ENCODE measurements at places on chromosomes 11 and 22.

- peak; percentile 32 for DNase-seq
These were observed 66.2 kb downstream of the SC5D start for GRCh38 chr11:121358760-121359159.

DNA sequence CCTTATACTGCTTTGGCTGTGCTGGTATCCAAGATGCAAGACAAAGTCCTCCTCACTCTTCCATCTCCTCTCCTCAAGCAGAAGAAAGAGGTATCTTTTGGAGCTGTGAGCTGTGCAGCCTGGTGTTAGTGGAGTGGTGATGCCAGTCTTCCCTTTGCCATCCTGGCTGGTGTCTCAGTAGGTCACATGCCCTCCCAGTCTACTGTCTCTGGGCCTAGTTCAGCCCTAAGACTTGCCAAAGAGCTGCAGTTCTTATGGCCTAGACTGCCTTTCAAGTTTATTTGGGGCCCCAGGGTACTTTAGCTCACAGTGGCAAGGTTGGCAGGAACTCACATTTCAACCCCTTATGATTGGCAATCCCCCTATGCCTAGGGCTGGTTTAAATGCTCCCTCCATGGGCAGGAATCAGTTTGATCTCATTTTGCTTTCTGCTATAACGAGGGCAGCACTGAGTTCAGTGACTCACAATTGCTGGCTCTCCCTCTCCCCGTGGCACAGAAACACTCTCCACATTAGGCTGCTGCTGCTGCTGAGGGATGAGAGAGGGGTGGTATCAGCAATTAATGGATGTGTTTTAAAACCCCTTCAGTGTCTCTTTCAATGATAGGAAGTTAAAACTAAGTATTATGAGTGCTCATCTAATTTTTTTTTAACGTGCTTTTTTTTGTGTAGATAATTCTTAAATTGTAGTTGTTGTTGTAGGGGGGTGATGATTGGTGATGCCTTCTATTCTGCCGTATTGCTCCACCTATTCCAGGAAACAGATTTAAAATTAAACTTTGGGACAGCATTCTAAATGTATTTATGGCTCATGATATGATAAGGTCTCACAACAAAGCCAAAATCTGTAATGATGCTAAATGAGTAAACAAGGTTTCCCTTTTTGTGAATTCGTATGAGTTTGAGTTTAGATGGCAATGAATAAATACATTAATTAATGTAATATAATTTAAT lies 1295.0 kb downstream of the JRKL start:
- DNase-seq: no peak

DNA sequence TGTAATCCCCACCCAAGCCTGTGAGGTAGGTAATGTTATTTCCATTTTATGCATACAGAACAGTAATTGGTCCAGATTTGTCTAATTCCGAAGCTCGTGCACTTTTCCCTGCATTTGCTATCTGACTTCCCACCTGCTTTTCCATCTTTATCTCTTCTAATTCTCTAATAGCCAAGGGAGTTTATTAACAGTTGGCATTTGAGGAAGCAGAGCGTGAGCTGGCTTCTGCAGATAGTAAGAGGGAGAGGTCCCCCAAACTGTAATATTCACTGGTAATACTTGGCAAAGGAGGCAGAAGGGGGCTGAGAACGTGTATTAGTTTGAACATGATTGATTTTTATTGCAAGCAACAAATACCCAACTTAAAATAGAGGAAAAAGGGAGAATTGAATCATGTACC lies 110.8 kb upstream of the SPON1 start:
- DNase-seq: no peak

- DNase-seq: no peak
These were observed 58.4 kb downstream of the EFCAB6 start for GRCh38 chr22:43753688-43754087.

- peak; percentile 72 for DNase-seq
These were observed 205.6 kb downstream of the ADAMTS15 start for GRCh38 chr11:130653838-130654636.

DNA sequence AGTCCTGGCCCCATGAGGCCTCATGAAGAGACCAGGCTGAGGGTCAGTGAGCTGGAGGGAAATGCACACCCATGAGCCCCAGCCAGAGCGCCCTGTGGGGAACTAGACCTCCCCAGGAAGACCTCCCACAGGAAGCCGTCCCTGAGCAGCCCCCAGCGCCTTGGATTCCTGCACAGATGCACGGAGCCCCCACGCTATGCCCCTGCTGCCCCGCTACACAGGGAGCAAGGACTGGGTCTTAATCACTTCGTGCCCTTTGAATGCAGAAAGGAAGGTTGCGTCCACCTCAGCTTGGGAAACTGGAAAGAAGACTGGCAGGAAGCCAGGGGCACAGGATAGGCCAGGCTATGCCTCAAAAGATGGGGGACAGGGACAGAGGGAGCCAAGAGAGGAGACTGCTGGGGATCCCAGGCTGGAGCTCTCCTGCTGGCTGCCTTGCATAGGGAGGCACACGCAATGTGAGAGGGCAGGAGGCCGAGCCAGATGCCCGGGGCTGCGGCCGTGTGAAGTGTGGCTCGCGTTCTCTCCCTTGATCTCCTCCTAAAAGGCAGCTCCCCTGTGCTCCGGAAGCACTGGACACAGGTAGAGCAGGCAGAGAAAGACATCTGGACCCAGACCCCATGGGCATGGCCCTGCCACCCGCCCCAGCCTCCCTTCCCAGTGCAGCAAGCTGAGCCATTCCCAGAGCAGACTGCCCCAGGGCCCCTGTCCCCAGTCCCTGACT lies 32.8 kb downstream of the MACROD1 start:
- no peak for DNase-seq

DNA sequence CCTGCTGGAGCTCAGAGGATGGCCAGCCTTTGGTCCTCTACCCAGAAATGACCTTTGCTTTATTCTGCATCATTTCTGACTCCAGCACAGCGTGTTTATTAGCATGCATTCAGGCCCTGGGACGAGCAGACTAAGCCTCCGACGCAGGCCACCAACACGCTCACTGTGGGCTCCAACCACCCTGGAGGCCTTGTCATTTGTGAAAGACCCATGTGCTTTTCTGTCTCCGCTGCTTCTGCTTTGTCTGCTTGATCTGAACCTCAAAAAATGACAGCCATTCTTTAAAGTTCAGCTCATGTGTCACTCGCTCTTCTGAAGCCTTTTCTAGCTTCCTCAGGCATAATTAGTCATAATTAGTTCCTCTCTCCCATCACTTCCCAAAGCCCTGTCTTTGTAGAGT lies 109.1 kb upstream of the TIMP3 start:
- DNase-seq: no peak

GRCh38 chr11:121525376-121525775 lies 72.6 kb upstream of the SORL1-AS1 start:
- no peak for DNase-seq

DNA sequence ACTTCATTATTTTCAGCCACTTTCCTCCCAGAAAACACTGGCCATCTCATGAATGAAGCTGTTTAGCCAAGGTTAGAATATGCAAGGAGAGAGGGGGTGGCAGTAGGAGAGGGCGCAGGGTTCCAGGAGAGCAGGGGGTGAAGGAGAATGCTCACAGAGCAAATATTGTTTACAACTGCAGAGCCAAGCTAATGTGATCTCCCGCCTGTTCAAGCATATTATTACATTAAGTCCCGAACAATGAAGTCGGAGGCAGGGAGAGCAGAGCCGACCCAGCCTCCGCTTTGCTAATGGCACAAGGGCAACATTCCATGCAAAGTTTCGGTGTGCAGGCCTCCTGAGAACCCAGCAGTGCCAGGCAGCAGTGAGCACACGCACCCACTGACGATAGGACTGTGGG lies 80.1 kb downstream of the MICAL3 start:
- DNase-seq: no peak

DNA sequence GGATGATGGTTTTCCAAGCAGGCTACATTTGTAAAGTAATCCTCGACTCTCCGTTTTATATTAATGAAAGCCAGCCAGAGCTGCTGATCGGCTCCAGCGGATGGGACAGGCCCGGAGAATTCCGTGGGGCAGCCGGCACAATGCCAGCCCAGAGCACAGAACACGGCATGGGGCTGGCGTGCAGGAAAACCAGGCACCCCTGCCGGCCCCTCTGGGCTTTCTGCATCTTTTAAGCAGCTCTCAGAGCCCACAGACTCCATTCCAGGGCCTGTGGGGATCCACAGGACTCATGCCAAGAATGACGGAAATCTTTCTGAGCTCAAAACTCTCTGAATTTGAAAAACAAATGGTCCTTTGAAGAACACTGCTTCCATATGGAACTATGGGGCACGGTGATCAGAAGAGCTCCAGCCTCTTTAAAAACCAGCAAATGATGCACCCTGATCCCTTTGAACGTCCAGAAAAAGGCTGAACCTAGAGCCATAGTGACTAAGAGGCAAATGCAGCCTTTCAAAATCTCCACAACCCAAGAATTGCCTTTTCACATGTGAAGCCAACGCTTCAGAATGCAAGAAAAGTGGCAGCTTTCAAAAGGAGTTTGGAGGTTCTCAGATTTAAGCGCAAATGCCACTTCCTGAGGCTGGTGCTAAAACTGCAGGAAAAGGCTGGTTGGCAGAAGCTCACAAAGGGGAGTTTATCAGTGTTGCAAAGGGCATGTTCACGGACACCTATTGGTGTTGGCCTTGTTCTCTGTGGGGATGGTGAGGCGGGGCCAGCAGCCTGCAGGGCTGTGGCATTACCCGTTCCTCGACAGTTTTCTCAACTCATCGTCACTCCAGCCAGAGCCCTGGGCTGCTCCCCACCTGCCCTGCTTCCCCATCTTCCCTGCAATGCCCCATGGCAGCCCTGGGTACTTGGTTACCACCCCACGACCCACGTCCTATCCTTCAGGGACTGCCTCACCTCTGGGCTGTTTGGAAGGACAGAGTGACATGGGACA lies 212.5 kb downstream of the CTTN start:
- no peak for DNase-seq

- no peak for DNase-seq
These were observed 20.3 kb upstream of the FAM181B start for GRCh38 chr11:82753921-82754320.

- DNase-seq: no peak
These were observed 51.7 kb downstream of the TECTA start for GRCh38 chr11:121152764-121153163.

GRCh38 chr11:69465236-69466000 lies 16.0 kb upstream of the LINC01488 start:
- no peak for DNase-seq

Measured in body of pancreas (tissue), 4 donors.